ENCODE measurements at places on chromosomes 4 and X.
A peak's percentile ranks its signal among the peaks of the same experiment; 100 is the strongest.

DNA sequence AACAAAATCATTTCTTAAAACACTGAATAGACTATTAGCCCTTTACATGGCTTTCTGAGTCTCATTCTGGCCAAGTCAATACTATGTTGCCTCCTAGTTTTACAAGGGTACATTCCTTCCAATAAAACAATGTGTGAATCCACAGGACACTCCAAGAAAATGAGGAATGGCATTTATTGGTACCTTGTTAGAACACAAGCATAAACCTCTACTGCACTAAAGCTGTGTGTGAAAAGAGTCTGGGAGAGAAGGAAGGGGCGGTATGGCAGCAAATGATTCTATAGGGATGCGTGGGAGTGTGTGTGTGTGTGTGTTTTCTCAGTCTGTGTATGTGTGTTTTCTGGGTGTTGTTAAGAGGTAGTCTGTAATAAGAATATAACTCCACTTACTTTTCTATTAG lies 48.9 kb downstream of the CXCL1 start:
- DNase-seq: no peak

- no peak for DNase-seq
Measured at GRCh38 chrX:14922437-14922836, 49.2 kb downstream of the MOSPD2 start.

GRCh38 chr4:26762650-26763049 lies 98.0 kb upstream of the STIM2 start:
- DNase-seq: no peak

DNA sequence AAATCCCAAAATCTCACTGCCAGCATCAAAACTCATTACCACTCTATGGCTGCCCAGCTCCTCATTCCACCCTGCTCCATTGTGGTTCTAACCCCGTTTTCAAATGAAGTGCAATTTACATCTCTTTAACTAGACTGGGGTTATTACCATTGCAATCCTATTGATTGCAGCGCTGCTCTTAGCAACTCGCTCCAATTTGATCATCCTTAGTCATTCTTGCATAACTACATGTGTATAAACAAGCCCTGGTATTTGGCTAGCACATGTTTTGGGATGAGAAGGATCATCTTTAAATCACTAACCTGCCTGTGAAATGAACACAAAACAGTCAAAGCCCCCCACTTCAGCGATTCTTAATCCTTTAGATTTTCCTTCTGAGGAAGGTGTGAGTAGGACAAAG lies 340.1 kb upstream of the PPARGC1A start:
- DNase-seq: no peak

DNA sequence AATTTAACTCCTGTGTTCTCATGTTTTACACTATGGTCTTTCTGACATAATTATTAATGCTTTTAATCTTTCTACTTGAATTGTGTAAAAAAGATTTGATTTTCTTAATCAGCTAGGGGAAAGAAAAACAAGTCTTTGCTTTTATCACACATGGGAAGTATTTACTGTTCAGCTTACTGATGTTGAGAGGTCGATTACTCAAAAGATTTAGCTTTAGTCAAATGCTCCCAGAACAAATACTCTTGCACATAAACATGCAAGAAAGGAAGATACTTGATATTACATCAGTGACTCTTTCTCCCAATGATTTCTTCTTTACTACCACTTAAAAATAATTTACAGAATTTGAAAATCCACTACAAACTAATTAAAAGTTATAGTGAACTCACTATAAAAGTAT lies 198.3 kb upstream of the FAT4 start:
- no peak for DNase-seq

GRCh38 chrX:101417981-101418841 lies 10.2 kb downstream of the HNRNPH2 start:
- DNase-seq: peak; percentile 85

DNA sequence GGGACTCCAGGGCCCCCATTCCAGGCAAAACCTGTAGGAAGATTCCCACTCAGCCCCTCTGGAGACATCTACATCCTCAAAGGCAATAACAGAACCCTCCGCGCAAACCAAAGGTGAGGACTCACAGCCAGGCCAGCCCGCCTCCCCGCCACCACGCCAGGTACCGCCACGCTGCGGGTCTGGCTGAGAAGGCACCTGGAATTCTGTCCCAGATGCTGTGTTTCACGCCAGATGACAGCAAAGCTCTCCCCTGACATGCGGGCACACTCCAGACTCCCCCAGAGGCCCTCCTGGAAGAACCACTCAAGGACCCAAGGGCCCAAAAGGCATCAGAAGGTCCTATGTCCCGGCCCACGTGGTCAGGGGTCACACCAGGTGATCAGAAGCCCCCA lies 59.6 kb downstream of the FAM53A start:
- no peak for DNase-seq

- no peak for DNase-seq
Measured at GRCh38 chrX:11781734-11782370, 23.8 kb downstream of the MSL3 start.

DNA sequence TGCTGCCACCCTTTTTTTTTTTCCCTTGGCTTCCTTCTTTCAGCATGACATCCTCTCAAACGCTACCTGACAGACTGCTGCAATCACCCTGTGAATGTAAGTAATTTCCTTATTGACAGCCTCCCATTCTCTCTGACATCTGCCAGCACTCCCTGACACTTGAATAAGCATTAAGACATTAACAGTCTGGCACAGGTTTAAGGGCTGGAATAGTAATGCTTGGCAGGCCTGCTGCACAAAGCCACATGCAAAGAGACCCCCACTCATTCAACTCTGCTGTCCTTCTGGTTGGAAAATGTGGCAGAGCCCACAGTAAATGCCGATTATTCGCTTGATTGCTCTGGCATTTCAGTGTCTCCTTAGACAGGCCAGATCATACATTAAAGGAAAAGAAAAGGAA lies 28.1 kb upstream of the RASGEF1B start:
- DNase-seq: peak; percentile 93

- DNase-seq: no peak
Measured at GRCh38 chr4:53355930-53356521, 9.8 kb downstream of the SCFD2 start.

- DNase-seq: peak; percentile 89
Measured at GRCh38 chr4:98657531-98658286, 702 bp downstream of the TSPAN5 start.

GRCh38 chr4:119046263-119046662 lies 89.4 kb upstream of the MYOZ2 start:
- no peak for DNase-seq

DNA sequence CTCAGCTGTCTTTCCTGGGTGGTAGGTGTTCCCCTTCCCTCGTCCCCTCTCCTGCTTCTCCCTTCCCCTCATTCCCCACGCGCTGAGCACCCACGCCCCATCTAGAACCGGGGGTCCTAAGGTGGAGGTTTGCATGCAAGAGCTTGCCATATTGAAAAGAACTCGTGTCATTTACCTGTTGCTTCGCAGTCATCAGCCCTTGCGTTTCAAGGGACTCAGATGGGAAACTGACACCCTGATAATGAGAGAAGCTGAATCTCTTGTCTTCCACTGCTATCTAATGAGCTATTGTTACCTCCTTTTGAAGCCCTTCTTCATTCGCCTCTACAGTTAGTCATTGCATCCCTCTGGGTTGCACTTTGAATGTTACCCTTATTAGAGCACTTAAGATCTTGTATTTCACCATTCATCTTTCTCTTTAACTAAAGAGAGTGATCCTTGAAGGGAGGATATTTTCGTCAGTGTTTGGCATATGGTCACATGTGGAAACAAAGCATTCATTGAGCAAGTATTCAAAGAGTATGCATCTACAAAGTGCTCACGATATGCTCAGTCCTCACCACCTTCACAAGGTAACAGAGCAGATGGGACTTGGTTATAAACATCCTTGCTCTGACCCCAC lies 25.7 kb downstream of the ARL9 start:
- peak; percentile 30 for DNase-seq

- DNase-seq: no peak
Measured at GRCh38 chr4:26900765-26901164, 40.1 kb downstream of the STIM2 start.

DNA sequence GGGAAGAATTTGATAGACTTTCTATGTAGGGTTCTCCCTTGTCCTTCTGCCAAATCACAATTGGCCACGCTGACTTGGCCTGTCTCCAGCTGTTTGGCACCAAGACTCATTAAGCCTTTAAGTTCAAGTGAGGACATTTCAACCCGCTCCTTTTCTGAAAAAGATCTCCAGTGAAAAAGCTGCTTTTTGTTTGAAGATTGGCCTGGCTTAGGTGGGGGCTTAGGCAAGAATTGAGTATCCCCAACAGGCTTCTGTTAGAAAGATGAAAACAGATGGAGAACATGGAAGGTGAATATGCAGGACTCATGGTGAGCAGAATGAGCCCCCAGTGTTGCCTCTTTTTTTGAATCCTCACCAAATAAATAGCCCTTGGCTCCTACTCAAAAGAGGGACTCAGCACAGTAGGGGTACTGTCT lies 28.5 kb upstream of the LIMCH1 start:
- peak; percentile 27 for DNase-seq

DNA sequence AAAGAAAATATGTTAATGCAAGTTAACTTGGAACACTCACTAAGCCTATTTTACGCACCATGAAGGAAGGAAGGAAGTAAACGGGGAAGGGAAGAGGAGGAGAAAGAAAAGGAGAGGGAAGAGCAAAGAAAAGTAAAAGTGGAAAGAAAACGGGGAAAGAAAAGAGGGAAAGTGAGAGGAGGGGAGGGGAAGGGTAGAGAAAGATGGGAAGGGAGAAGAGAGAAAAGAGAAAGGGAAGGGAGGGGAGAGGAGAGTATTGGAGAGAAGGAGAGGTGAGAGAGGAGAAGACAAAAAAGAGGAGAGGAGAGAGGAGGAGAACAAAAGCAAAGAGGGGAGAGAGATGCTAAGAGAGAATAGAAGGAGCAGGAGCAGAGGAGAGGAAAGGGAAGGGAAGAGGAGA lies 224.1 kb downstream of the SLITRK2 start:
- DNase-seq: no peak

GRCh38 chr4:151184523-151185458 lies 85.4 kb downstream of the RPS3A start:
- DNase-seq: no peak

GRCh38 chr4:70979445-70980008 lies 13.9 kb upstream of the DCK start:
- DNase-seq: no peak

- no peak for DNase-seq
Measured at GRCh38 chr4:72255269-72255668, 223.5 kb downstream of the NPFFR2 start.

DNA sequence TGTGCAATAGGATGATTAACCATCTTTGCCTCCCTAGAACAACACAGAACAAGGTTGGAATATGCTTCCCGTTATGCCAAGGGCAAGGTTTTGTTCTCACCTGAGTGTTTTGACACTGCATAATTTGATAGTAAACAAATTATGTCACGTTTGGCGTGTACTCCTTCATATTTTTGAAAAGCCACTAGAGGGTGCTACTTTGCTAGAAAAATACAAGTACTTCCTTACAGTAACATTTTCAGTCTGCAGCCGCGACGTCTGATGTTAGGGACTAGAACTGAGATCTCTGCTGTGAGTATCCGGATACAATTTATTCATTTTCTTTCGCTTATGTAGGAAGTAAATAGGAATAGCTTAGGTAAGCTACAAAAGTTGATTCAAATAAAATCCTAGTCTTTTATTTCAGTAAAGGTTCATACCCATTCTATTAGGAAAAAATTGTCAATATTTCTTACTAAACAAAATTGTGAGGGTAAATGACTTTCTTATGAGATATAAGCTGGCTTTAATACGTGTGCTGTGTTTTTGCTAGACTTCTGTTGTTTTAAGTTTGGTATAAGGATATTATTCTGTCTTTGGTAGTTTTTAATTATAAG lies 181.1 kb upstream of the WDFY3 start:
- peak; percentile 84 for DNase-seq

DNA sequence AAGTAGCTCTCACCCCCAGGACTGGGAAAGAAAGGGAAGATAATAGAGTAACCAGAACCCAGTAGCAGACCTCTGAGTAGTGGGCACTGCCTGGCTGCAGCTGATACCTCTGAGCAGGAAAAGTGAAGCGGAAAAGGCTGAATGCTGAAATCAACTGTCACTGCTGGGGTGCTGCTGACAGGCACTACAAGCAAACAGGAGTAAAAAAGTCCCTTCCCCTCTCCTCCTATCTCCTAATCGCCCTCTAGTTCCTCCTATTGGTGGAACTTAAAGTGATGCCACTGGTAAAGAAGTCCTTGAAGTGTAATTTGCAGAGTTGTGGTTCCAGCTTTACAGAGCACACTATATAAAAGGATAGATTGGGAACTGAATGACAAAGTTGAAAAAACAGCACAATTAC lies 32.8 kb upstream of the GLRB start:
- no peak for DNase-seq

- DNase-seq: no peak
Measured at GRCh38 chr4:176066757-176067156, 1.1 kb downstream of the WDR17 start.

DNA sequence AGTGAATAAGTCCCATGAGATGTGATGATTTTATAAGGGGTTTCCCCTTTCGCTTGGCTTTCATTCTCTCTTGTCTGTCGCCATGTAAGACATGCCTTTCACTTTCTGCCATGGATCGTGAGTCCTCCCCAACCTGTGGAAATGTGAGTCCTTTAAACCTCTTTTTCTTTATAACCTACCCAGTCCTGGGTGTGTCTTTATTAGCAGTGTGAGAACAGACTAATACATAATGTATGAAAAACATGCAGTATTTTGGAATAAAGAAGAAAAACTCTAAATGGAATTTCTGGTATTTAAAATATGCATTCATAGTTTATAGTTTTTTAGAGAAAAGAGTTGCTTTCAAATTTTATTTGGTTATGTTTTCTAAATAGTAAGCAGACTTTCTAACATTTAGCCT lies 360.7 kb downstream of the PCDH7 start:
- DNase-seq: no peak

DNA sequence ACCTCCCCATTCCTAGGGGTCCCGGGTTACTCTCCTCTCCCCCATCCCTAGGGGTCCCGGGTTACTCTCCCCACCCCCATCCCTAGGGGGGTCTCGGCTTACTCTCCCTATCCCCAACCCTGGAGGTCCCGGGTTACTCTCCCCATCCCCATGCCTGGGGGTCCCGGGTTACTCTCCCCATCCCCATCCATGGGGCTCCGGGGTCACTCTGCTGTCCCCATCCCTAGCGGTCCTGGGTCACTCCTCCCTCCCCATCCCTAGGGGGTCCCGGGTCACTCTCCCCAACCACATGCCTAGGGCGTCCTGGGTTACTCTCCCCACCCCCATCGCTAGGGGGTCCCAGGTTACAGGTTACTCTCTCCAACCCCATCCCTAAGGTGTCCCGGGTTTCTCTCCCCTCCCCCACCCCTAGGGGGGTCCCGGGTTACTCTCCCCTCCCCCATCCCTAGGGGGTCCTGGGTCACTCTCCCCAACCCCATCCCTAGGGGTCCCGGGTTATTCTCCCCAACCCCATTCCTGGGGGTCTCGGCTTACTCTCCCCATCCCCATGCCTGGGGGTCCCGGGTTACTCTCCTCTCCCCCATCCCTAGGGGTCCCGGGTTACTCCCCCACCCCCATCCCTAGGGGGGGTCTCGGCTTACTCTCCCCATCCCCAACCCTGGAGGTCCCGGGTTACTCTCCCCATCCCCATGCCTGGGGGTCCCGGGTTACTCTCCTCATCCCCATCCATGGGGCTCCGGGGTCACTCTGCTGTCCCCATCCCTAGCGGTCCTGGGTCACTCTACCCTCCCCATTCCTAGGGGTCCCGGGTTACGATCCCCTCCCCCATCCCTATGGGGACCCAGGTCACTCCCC lies 821 bp downstream of the ASMTL start:
- no peak for DNase-seq

GRCh38 chr4:84495118-84495793 lies 3.8 kb downstream of the NKX6-1 start:
- DNase-seq: peak; percentile 76

- DNase-seq: no peak
Measured at GRCh38 chr4:4720646-4721045, 138.8 kb upstream of the MSX1 start.

Measured in eye (tissue), 1 donor.